ENCODE measurements at places on chromosomes 6 and 20.

DNA sequence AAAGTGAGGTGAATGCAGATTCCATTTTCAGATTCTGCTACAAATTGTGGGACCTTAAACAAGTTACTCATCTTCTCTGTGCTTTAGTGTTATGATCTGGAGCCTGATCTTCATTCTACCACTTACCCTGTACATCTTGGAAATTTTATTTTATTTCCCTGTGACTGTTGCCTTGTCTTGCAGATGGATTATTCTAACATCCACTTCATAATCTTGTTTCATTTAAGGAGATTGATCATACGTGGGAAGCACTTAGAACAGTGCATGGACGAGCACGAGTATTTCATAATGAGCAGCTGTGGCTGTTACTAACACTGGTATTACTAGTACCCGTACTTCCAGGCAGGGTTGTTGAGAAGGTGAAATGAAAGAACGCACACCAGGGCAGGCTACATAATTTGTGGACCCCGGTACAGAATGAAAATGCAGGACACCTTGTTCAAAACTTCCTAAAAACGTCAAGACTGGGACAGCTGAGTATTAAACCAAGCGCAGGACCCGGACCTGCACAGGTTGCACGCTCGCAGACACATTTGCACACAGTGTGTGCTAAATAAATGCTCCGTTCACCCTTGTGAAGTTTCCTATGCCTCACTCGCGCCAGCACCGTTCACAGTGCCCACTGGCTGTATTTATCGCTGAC lies 535 bp upstream of the CCDC170 start:
- no peak for DNase-seq

DNA sequence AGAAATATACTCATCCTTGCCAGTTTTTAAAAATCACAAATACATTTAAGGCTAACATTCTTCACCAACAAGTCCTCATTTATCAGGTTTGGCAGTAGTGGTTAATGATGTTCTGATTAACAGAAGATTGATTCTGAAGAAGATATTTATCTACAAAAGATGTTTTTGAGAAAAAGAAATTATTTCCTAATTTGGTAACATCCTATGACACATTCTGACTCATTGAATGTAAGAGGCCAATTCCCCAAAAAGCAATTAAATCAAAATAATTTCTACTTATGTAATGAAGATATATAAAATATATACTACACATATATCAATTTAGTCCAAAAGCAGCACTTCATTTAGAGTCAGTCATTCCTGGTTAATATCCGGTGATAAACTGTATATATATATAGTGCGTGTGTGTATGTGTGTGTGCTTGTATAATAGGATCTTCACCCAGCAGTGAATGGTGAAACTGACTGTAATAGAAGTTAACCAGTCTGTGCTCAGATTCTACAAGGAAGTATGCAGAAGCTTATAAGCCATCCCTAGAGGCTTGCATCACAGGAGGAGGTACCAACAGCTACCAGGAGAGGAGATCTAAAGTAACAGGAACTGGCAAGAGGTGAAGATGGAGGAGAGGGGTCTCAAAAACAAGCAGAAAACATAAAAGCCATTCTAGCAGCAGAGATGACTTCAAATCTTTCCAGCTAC lies 82.9 kb upstream of the MARCKS start:
- DNase-seq = no peak

DNA sequence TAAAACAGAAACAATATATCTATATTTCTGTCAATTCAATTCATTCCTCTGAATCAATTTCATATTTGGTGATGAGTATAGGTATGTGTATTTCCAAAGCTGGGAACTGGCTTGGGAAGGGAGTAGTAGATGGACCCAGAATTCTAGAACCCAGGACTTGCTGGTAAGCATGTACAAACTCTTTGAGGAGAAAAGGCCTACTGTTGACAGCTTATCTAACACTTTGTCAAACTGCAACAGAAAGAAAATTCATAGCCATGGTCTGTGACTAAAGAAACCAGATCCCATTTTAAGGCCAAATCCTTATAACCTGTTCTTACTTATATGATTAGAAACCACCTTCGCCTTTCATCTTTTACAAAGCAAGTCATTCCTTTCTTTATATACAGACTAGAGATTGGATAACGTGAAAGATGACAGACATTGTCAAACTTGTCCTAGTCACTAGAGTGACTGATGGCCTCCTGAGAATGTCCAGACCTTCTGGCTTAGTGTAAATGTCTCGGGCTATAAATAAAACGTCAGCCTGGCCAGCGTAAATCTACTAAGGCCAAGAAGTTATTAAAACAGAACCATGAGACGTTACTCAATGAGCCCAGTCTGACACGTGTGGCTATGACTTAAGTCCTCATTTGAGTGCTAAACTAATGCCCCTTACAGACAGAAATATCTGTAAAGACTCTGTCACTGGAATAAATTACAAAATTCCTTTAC lies 152.3 kb downstream of the ALDH8A1 start:
- no peak for DNase-seq

- no peak for DNase-seq
Observed at GRCh38 chr20:37276494-37277252, 12.8 kb upstream of the MANBAL start.

GRCh38 chr20:63360850-63361518 lies at the start of gene CHRNA4:
Gene CHRNA4, minus strand, starts transcription at chr20:63361349. Its CDS starts 184 bp downstream, at chr20:63361165.
- no peak for DNase-seq

DNA sequence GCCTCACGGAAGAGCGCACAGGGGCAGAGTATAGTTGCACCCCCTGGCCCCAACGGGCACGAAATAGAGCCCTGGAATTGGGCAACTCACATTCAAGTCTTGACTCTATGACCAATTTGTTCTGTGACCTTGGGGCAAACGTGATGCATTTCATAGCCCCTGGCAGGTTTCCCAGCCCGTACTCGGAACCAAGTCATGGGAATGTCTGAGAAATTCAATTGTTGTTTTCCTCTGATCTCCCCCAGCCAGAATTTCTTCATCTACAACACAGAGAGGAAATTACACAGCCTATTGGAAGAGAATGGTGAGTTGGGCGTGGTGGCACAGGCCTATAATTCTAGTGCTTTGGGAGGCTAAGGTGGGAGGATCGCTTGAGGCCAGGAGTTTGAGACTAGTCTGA lies 322.3 kb upstream of the SULF2 start:
- no peak for DNase-seq

GRCh38 chr6:138856654-138857053 lies 60.8 kb downstream of the ECT2L start:
- DNase-seq = no peak

- DNase-seq = no peak
Observed at GRCh38 chr6:118963003-118963402, 28.0 kb upstream of the MCM9 start.

DNA sequence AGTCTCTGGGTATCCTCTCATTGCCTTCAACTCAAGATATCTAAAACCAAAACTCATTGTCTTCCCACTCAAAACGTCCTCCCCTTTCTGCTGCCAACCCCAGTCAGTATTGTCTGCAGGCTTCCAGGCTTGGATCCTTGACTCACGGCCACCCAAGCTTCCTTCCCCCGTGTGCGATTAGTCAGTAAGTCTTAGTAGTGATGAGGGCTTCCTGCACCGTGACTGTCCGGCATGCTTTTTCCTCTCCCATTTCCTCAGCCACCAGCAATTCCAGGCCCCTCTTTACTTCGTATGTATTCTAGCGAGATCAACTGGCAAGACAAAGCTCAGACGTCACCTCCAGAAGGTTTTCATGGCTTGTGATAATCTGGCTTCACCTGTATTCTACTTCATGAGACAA lies 88.6 kb upstream of the DUSP22 start:
- DNase-seq = no peak

GRCh38 chr6:958488-958887 lies 265.5 kb upstream of the EXOC2 start:
- DNase-seq = peak; percentile 33

DNA sequence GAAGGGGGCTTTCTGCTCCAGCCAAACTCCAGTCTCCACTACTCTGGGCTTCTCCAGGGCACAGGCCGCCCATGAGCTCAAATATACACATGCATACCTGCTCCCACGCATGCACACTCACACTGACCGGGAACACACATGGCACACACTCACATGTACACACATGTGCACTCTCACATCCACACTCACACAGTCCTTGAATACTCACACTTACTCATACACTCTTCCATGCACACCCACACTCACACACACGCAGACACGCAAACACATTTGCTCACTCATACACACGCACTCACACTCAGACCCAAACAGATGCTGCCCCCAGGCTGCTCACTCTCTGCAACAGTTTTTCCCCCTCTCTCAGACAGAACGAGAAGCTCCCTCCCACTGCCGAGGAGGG lies 7.0 kb downstream of the GDAP1L1 start:
- no peak for DNase-seq

- DNase-seq = no peak
Observed at GRCh38 chr6:113094779-113095178, 747.6 kb downstream of the RFPL4B start.

DNA sequence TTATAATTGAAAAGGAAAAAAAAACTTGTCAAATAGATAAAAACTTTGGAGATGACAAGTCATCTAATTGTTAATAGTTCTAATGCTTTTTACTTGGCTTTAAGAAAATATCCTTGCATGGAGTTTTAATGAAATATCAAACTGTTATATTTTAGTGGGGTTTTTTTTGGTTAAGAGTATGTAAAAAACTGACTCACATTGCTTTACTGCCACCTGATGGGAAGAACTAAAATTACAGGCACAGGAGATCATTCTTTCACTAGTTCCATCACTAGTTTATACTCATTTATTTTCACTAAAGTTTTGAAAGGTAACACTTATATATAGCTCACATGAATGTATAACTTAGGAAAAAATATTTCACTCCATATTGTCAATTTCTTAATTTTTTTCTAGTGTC lies 309.1 kb downstream of the LMBRD1 start:
- DNase-seq = peak; percentile 29

Measured in RCC 7860 (cell line).